T-cell (primary cell): ENCODE measurements at places on chromosomes 7 and 10.

- DNase-seq = no peak
Measured at GRCh38 chr7:38428041-38428440, 154.6 kb upstream of the TARP start.

DNA sequence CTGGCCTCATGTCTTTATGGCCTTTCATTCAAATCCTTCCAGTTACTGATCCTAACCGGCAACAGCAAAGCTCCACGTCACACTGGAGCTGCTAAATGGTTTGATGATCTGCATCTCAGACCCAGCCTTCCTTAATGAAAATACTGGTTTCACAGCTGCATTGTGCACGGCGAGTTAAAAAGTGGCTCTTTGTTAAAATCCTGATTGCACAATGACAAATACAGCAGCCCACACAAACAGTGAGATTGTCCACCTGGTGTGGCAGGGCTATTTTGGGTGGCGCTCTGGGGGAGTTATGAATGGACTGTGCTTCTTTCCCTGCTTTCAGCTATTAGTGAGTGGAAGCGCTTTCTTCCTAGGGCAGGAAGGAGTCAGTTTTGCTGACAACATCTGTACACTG lies 63.4 kb upstream of the C1QL3 start:
- DNase-seq = no peak

DNA sequence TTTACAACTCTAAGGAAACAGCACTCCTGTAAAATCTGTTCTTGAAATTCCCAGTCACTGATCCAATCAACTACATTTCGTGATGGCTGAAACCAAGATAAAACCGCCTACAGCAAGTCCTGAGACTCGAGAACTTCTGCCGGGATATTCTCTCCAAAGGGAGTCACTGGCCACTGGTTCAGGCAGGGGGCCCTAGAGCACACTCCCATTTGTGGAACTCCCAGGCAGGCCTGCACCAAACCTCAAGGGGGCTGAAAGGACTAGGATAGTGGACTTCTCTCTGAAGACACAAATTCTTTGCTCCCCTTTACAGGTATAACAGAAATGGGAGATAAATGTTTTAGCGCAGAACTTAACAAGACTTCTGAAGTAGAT lies 16.3 kb downstream of the CYTH3 start:
- no peak for DNase-seq

DNA sequence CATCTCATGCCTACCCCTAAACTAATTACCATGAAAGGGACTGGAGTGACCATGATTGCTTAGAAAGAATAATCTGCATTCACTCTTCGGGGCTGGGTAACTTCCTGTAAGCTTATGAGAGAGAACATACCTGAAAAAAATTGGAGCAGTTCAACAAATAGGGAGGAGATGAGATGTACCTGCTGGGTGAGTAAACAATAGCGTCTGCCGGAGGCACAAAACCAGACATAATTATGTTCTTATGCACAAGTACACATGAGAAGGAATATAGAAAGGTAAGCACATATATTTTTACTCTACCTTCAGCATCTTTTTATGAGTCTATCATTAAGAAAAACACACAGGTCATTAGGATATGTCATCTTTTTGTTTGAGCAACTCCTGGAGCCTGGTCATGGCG lies 224.6 kb upstream of the FERD3L start:
- DNase-seq = no peak

DNA sequence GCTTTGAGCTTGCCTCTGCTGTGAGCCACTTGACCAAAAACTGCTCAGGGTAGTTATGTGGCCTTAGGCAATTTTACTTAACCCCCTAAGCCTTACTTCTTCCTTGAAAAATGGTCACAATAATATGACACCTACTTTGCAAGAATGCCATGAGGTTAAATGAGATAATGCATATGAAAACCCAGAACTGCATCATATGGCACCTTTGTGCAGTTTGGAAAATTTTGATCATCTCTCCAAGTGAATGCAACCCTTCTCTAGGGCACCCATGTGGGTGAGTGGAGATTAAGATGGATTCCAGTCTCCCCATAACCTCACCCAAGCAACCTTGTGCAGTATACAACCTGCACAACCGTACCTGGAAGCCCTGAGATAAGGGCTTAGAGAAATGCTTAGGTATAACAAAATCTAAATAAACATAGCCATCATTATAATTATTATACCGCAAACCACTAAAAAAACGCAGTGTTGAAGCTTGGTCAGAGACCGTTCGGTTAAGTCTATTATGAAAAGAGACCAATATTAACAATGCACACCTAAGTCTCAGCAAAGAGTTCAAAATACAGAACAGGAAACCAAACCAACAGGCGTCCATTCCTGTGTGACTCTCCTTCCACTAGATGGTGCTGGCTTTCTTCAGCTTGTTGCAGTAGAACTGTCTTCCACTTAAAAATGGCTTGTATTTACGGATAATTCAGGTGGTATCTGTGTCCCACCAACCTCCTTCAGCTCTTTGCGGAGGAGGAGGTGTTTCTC lies 21.0 kb upstream of the ASB15 start:
- DNase-seq = no peak

DNA sequence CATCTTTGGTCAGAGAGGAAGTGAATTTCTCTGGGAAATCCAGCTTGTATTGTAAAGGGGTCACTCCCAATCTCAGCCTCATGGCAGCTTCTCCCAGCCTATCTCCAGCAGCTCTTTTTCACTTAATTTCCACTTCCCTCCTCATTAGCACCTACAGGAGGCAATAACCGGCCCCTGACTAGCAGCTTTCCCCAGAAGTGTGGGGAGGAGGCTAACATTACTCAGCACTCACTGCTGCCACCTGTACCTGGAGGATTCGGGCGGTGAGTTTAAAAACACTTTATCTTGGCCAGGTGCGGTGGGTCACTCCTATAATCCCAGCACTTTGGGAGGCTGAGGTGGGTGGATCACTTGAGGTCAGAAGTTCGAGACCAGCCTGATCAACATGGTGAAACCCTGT lies 3.8 kb downstream of the NODAL start:
- DNase-seq = no peak

DNA sequence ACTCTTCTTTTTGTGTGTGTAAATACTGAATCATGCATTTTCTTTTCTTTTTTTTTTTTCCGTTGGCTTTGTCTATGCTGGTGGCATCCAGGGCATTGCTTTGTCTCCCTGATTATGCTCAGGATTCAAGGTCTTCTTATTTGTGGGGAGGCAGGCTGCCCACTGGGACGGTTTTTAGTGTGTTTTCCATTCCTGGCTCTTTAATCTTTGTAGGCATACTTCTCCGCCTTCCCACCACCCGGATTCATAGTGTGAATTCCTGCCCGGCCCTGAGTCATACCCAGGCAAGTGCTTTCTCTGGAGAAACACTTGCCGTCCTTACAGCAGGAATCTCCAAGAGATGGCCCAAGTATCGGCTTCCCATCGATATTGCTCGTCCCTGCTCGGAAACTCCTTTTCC lies 5.2 kb downstream of the ZNF655 start:
- no peak for DNase-seq

- DNase-seq = no peak
Measured at GRCh38 chr10:94591461-94592205, 46.0 kb downstream of the HELLS start.

DNA sequence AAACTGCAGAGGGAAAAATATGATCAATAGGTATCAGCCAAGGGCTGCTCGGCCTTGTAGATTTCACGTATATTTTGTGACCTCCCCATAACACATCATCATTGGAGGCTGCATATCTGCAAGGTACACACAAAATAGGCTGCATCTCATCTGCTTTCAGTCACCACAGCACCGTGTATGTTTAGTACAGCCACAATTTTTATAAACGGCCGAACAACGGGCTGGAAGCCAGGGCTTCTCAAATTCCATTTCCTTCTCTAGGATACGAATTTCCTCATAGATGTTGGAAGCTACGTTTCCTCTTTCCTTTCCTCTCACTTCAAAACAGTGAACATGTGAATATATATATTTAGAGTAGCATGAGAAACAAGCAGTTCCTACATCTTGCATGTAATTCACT lies 20.2 kb upstream of the FOXK1 start:
- DNase-seq = no peak

DNA sequence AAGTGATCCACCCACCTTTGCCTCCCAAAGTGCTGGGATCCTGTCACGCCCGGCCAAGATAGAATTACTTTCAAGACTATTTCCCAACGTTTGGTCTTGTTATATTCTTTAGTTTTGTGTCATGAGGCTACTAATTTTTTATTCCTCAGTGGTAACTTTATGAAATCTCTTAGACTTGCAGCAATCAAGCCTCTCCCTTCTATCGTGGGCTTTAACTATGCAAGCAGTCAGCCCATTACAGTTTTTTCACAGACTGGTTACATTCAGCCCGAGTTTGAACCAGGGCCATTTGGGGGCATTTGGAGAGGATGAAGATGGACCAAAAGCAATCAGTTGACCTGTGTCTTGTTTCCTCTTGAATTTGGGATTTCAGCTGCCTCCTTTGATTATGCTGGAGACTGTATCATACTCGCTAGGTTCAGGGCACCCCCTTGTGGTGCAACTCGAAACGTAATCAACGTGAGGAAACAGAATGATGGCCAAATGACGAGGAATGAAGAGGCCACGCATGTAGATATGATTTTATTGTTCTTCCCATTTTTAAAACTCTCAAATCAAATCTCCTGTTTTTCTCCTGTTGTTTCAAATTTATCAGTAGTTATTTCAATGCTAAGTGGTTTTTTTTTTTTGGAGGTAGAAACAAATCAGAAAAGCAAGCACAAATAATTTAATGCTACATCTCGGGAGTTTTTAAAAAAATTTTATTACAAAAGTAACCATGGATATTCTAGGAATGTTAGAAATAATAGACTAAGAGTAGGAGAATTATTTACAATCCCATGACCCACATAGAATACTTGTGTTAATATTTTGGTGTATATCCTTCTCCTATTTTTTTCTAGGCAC lies 151.6 kb downstream of the KIAA1217 start:
- DNase-seq = no peak

- DNase-seq = no peak
Measured at GRCh38 chr7:32579776-32580175, 84.5 kb downstream of the AVL9 start.

- DNase-seq = no peak
Measured at GRCh38 chr7:138164804-138165203, 88.5 kb downstream of the AKR1D1 start.

GRCh38 chr10:10462151-10462941 lies 555.3 kb upstream of the CELF2 start:
- DNase-seq = no peak

- DNase-seq = no peak
Measured at GRCh38 chr7:8146106-8146787, 115.7 kb downstream of the ICA1 start.

DNA sequence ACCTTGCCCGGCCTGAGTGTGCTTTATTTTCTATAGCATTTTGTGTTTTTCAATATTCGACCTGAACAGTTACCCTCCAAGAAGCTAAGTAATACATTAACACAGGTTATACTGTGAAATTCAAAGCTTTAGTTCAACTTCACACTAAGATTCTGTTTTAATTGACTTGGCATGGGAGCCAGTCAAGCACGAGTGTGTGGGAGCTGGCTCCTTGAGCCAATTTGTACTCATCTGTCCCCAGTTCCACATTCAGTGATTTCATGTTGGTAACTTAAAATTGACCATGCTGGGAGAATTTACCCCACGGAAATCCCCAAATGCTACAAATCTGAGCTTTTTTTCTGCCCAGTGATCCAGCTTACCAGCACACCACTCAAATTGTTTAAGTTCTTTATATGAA lies 20.3 kb downstream of the TSPAN12 start:
- no peak for DNase-seq

- DNase-seq = no peak
Measured at GRCh38 chr10:102769375-102770107, 25.8 kb downstream of the WBP1L start.
